Femur (tissue), 1 donor: ENCODE measurements at places on chromosomes 1 and 21.
A peak's percentile ranks its signal among the peaks of the same experiment; 100 is the strongest.

- DNase-seq: no peak
These were observed 55.7 kb upstream of the EPHA8 start for GRCh38 chr1:22507587-22507986.

- no peak for DNase-seq
These were observed 22.3 kb downstream of the MYBPH start for GRCh38 chr1:203153051-203153988.

DNA sequence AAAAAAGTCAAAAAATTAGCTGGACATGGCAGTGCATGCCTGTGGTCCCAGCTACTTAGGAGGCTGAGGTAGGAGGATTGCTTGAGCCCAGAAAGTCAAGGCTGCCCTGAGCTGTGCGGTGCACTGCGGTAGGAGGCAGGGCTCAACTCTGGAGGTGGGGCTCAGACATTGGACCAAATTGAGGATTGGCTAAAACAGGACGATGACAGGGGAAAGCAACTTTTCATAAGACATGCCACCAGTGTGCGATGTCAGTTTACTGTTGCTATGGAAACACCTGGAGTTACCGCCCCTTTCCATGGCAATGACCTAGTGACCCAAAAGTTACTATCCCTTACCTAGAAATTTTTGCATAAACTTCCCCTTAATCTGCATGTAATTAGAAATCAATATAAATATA lies 85.3 kb downstream of the DISP3 start:
- no peak for DNase-seq

DNA sequence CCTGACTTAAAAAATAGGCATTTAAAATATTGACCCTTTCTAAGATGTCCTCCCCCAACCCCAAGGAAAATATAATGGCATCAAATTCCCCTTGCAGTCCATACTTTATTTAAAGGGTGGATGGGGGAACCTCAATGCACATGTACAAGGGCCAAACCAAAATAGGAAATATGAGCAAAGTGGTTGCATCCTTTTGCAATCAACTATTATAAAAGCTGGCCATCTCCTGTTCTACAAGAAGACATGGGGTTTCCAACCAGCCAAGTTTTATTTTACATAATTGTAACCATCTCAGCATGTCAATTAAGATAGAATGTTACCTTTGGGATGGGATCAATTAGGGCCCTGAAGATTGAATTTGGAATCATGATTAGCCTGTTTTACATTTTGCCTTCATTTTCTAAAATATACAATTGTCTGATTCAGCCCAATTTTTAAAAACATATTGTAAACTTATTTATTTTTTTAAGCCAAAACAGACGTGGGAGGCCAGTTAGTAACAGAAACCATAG lies 146.7 kb upstream of the NFIA start:
- DNase-seq: no peak

GRCh38 chr1:234309243-234309597 lies 64.0 kb upstream of the COA6 start:
- DNase-seq: no peak

DNA sequence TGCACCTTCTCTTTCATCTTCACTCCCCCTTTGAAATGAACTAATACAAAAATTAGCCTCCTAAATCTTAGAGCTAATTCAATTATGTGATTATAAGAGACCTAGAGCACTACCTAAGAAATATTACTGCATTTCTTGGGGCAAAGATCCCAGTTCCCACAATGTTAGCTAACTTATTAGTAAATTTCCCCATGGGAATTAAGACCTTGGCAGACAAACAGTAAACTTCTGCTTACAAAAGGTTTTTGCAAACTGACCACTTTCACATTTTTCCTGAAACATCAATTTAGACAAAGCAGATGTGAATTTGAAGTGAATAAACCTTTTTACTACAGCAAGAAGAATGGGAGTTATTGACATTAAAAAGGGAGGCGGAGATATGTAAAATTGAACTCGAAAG lies 34.6 kb upstream of the LHX8 start:
- DNase-seq: no peak

DNA sequence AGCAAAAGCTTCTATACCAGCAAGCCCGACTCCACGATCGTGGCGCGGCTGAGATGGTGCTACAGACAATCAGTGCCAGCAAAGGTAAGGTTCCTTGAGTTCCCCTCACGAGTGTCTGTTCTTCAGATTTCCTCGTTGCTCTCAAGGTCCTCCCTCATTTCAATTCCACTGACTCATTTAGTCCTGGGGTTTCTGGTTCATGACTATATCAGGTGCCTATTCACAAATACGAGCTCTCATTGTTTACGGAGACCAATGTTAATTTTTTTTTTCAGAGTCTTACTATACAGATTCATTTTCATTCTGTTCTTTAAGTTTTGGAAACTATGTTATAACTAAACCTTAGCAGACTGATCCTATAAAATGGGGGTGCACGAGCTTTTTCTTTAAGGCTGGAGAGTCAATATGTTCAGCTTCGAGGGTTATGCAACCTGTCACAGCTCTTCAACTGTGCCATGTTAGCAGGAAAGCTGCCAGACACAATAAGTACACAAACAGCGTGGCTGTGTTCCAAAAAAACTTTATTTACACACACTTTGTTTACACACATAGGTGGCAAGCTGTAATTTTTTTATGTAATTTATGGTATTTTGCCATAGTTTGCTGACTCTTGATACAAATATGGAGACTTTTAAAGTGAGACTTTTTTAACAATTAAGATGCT lies 134.3 kb downstream of the ZP4 start:
- no peak for DNase-seq

- DNase-seq: no peak
These were observed 349.3 kb downstream of the RGS7 start for GRCh38 chr1:241007668-241008067.

DNA sequence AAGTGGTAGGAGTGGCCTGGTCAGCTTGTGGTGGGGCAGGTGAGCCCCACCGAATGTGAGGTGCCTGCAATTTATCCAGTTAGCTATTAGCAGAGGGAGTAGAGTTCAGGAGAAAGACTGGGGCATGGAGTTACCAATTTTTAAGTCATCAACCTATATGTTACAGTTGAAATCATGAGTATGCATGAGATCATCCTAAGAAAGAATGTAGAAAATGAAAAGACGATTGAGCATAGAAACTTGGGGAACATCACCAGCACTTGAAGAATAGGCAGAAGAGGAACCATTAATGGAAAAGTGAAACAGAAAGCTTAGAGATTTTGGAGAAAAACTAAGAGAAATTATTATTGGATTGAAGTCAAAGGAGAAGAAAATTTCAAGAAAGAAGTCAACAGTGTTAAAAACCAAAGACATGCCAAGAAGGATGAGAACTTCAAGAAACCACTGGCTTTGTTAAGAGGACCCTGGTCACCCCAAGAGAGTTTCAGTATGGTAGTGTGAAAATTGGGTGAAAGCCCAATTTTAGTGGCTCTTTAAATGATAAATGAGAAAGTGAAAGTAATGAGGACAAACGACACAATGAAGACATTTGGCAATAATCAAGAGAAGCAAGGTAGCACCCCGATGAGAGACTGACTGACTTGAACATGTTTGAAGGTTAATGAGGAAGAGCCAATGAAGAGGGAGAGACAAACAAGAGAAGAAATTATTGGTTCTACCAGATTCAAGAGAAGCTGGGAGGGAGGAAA lies 36.7 kb downstream of the DNASE2B start:
- DNase-seq: no peak

GRCh38 chr1:40199126-40199525 lies 37.9 kb downstream of the RLF start:
- DNase-seq: no peak

GRCh38 chr1:46489169-46489637 lies 433 bp upstream of the DMBX1 start:
- no peak for DNase-seq

GRCh38 chr1:10728595-10729410 lies 67.6 kb downstream of the CASZ1 start:
- no peak for DNase-seq

GRCh38 chr1:184801503-184801902 lies 46.8 kb upstream of the EDEM3 start:
- peak; percentile 41 for DNase-seq

DNA sequence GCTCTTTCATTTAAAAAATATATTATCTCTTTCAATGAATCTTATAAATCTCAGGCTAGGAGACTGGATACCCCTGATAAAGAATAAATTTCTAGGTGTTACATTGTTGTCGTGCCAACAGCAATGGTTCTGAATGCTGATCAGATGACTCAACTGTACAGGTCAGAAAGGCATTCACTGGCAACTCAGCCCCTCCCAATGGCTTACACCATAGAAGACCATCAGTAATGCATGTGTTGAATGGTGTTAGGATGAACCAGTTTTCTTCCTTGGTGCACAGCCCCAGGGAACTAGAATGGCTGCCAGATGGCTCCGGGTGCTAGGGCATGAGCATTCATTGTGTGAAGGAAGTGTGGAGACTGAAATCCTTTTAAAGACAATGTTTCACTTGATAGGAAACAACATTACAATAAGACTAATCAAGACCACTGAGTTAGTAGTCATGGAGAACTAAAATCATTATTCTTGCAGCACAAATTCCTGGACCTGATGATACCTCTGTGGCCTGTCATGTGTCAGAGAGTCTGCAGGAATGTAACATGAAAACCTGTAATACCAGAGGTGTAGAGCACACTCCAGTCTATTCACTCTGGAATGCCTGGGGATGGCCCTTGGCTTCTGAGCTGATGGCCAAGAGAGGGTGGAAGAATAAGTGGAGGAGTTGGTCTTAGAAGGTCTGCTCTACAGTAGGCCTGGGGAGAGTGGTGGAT lies 187.7 kb upstream of the LMO4 start:
- no peak for DNase-seq

DNA sequence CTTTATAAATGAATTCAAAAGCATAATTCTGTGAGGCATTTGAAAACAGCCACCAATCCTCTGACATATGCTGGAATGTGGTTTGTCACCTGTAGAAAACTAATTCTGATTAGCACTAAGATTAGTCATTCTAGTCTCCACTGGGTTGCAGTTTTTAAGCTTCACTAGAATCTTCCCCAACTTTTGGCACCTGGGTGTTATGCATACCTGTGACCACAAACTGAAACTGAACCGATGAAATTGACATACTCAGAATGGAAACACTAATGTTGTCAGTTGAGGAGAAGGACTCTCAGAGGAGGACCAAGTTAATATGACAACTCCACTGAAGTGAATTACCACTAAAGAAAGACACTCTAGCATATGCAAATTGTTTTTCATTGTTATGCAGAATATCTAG lies 285.8 kb upstream of the NEGR1 start:
- DNase-seq: no peak

GRCh38 chr21:40335704-40336103 lies 468.5 kb downstream of the PCP4 start:
- no peak for DNase-seq

- DNase-seq: no peak
These were observed 46.2 kb downstream of the DISP1 start for GRCh38 chr1:222861062-222861461.

DNA sequence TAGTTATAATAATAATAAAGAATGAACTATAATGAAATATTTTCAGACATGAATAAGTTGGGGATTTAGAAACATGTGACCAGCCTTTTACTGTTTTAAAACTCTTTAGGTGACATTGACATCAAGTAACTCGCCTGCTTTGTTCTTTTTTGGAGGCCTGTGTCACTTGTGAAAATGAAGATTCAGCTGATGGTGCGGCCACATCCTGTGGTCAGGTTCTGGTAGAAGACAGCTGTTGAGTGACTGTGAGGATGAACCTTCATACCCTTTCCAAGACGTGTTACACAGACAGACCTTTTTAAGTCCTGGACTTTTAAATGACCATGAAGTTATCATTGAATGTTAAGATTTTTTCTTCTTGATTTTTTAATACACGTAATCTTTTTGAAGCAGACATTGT lies 10.3 kb downstream of the UTS2 start:
- no peak for DNase-seq

DNA sequence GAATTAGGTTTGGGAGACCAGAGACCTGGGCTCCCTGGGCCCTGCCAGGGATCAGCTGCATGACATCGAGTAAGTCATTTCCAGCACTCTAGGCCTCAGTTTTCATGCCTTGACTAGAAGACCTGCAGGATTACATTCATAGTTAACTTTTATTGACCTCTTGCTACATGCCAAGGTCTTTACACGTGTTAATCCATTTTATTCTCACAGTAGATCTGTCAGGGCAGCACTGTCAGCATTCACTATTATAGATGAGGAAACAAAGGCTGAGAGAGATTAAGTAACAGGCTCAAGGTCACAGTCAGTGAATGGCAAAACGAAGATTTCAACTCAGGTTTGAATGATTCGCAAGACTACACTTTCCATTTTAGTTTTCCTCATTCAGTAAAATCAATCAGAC lies 37.0 kb downstream of the PGM1 start:
- DNase-seq: no peak

- no peak for DNase-seq
These were observed 160.2 kb downstream of the TOMM20 start for GRCh38 chr1:234968451-234968850.

- no peak for DNase-seq
These were observed 1892.4 kb downstream of the NCAM2 start for GRCh38 chr21:22890656-22891055.

DNA sequence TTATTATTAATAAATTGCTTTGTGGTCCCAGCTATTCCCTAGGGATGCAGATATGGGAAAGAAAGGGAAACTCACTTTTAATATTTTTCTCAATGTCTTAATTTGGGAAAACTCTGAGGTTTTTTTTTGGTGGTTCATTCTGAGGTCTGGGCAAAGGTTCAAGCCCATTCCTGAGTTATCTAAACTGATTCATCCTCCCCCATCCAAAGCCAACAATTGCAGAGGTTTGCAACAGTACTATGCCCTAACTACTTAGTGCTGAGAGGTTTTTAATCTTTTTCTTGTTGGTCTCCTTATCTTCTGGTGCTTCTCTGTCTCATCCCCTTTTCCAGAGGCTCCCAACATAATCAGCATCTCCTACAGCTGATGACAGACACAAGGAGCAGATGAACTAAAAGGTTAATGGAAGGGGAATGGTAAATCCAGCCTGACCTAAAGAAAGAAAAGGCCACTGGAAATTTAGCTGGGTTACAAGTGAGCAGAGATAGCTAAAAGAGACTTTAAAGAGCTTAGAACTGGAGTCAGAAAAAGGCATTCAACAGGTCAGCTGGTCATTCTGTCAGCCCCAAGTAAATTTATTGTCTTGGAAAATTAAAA lies 390.4 kb downstream of the TGFB2 start:
- no peak for DNase-seq

GRCh38 chr1:224014330-224014649 lies 99.6 kb upstream of the FBXO28 start:
- no peak for DNase-seq

DNA sequence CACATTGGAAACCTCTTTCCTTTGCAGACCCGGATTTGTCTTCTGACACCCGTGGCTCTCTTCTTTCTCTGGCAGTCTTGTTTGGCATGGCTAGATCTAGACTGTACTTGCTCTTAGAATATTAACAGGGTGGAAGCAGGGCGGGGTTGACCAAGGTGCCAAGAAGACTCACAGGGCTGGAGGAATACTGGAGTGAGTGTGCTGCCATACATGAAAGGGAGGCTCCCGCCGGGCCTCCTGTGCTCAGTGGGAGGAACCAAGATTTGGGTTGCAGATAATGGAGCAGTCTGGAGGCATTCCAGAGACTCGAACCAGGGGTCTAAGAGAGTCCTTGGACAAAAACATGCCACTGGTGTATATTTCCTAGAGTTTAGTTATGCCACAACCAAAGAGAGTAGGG lies 27.6 kb upstream of the SNX27 start:
- DNase-seq: no peak
